ENCODE measurements at places on chromosomes 6 and 20. TPM values are rescaled to one million over a fixed set of nuclear protein-coding genes. Genes with fewer than 3 reads are reported as not detected.

GRCh38 chr6:137491478-137491877 is 2.7 kb downstream of the OLIG3 start:
- no peak for DNase-seq

Gene CST4
- total RNA-seq: not detected

DNA sequence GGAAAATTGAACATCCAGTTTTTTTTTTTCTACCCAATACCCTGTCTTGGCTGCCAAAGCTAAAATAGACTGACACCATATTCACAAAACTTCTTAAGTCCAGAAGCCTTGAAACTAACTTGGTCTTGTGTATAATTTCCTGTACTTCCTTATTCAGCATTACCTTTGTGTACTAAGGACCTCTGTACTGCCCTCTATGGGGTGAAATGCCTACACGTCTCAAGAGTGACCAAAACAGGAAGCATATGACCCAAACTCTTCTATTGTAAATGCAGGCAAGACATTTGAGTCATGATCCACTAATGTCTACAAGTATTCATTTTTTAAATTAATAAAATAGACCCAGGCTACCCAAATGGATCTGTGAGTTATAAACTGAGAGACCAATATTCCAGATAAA is 50.4 kb downstream of the HMGCLL1 start:
- no peak for DNase-seq

- no peak for DNase-seq
Measured at GRCh38 chr20:47576516-47577033, 74.9 kb downstream of the NCOA3 start.

- no peak for DNase-seq
Measured at GRCh38 chr6:155234687-155235086, 29.1 kb upstream of the CLDN20 start.

Gene GATA5
- total RNA-seq: not detected

DNA sequence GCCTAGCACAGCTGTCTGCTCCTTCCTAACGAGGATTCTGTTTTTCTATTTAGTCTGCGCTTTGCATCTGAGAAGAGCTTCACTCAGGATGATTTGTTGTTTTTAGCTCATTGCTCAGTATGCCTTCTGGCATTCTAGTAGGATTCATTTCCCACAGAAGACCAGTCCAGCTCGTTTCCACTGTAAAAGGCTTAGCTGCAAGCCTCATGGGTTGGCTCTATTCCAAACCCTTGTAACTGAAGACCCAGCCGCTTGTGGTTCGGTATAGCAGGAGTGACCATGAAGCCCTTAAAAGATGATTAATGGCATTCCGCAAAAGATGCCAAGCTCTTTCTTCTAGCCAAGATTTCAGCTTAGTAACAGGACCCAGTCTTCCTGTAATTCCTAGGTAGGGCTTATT is 7.2 kb downstream of the ADGRF1 start:
- DNase-seq: no peak

Gene CPNE5
- 0.33 TPM for total RNA-seq

GRCh38 chr6:27694547-27694874 is 217.7 kb downstream of the OR2B2 start:
- DNase-seq: no peak

DNA sequence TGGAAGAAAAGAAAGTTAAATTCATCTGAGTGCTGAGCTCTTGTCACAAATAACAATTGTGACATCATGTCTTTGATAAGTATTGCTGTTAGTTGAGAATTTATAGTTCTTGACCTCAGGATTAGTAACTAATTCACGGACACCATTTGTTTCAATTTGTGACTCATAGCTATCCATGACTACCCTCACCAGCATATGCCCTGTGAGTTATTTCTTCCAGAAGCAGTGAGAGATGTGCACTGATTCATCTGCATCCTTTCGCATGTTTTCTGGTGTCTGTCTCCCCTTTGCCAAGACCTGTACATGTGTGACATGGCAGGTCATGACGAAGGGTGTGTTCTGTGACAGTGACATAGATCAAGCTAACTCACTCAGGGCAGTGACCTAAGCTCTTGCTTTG is 86.9 kb downstream of the SOBP start:
- DNase-seq: no peak
